Mesothelial cell of epicardium (in vitro differentiated cells): ENCODE measurements at places on chromosomes 12 and 14.

DNA sequence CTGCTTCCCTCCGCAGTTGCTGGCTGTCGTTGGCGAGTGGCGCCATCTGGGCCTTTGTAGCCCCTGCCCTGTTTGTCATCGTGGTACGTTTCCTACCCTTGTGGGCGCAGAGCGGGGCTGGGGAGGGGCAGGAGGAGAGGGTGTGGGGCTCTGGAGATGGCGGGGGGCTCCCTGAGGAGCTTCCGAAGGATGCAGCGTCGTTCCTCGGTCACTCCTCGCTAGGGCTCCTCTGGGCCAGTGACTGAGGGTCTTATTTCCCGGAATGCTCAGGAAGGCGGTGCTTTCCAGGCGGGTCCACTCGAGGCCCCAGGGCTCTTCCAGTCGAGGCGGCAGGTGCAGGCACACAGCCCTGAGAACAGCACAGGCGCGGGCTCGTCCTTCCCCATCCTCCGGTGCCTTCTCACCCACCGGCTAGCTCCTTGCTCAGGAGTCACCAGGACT, 167.1 kb downstream of the ADGRD1 start:
- no peak for DNase-seq

DNA sequence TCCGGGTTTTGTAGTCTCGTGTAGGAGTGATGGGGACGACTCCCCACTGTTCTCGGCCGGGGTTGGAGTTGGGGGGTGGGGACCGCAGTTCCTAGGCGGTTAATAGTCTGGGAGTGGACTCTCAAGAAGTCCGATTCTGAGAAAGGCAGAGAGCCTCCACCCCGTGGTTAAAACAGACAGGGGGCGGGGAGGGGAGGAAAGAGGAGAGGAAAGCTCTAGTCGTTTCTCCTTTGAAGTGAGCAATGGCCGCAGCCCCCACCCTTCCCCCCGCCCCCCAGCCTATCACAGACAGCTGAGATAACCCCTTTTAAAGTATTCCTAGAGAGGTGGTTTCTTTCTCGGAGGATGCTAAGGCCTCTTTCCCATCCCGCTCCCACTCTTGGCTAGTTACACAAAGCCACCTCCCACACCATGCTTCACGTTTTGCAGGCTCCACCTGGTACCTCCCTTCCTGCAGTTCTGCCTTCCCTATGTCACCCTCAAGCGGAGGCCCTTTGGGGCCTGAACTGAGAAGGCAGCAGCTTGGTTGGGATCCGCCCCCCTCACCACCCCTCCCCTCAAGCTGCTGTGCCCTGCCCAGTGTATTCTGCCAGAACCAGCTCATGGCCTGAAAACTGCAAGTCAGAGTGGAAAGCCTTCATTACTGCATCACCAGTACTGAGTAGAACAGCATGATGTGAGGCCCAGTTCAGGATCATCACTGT, 853 bp downstream of the USP5 start:
- DNase-seq, result no peak

- DNase-seq, result no peak
Measured at GRCh38 chr12:107510211-107510610, 175.4 kb upstream of the PWP1 start.

DNA sequence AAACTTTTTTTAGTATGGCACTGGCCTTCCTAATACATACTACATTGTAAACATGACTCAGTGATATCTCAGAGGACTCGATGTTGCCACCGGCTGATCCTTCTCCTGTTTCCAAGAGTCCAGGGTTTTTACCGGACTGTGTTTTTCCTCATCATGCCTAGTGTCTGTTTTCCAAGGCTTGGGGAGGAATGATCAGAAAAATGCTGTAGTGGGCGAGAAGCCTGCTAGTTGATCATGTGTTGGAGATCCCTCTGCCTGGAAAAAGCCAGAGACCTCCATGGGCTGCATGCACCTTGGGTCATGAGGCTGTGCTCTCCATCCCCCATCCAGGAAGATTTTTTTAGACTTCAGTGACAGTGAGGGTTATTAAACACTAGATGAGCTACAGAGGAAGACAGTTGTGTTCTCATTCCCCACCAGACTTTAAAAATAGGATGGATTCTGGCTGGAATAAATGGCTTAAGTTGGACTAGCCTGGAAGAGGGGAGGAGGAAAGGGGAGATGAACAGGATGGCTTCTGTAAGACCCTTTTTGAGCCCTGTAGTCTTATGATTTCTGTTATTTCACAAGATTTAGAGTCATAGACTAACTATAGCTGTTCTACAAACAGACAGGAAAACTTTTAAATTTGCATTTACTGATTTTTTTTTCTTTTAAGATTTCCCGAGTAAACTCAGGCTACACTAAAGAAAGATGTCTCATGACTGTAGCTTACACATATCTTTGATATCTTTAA, 145.7 kb downstream of the SAMD4A start:
- no peak for DNase-seq
